CD4-positive, CD25-positive, alpha-beta regulatory T cell (primary cell): ENCODE measurements at places on chromosomes 2 and 18. TPM values are rescaled to one million over a fixed set of nuclear protein-coding genes. Genes with fewer than 3 reads are reported as not detected.

DNA sequence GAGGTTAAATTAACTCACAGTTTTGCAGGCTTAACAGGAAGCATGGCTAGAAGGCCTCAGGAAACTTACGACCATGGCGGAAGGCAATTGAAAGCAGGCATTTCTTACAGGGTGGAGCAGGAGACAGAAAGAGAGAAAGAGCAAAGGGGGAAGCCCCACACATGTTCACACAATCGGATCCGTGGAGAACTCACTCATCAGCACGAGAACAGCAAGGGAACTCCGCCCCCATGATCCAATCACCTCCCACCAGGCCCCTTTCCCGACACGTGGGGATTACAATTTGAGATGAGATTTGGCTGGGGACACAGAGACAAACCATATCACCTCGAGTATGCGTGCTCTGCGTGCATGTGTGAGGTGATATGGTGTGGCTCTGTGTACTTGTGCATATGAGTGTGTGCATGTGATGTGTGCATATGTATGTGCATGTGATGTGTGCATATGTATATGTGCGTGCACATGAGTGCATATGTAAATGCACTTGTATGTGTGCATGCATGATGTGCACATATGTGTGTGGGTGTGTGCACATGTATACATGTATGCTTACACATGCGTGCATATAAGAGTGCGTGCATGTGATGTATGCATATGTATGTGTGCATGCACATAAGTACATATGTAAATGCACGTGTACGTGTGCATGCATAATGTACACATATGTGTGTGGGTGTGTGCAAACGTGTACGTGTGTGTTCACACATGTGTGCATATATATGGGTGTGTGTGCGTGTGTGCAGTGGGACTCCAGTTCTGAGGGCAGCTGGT lies 108.7 kb upstream of the HDAC4 start:
- no peak for DNase-seq

DNA sequence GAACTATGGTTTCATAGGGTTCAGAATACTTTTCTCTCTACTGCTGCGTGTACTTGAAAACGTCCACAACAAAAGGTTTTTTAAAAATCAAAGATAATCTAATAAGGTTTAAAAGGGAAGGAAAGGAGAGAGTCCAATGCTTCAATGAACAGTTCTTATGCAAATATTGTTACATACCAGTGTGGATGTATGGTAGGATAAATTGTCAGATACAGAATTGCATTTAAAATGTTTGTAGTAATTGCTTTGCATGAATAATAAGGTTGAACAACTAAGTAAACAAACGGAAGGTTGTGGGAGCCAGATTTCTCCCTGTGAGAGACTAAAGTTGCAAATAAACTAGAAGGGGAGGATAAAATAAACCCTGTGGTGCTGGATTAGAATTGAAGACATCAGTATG lies 53.8 kb upstream of the RBBP8 start:
- DNase-seq: no peak

The DDX18 gene
- 120 TPM for total RNA-seq

GRCh38 chr2:37391711-37392110 lies 47.3 kb downstream of the QPCT start:
- no peak for DNase-seq

DNA sequence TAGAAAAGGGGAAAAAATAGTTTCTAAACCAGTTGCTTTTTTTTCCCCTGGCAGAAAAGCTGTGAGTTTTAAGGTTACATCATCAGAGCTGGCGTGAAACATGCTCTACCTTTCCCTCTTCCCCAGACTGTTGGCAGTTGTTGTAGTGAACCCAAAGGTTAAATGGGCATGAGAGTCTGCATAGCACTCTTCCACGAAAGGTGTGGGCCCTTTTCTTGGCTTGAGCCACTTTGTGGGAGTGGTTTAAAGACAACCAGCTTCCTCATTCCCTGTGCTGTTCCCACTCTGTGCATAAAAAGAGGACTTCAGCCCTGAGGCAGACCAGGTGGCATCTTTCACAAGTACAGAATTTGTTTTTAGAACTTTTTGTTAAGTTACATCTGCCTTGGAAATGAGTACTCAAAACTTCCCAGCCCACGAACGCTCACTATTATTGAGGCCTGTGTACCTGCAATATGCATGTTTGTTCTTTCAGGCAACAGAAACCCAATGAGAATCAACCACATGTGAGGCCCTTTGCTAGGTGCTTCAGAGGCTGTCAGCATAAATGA lies 243.8 kb downstream of the BABAM2 start:
- DNase-seq: peak; percentile 42

- DNase-seq: no peak
These were observed 3.9 kb downstream of the KCTD1 start for GRCh38 chr18:26544451-26544850.

DNA sequence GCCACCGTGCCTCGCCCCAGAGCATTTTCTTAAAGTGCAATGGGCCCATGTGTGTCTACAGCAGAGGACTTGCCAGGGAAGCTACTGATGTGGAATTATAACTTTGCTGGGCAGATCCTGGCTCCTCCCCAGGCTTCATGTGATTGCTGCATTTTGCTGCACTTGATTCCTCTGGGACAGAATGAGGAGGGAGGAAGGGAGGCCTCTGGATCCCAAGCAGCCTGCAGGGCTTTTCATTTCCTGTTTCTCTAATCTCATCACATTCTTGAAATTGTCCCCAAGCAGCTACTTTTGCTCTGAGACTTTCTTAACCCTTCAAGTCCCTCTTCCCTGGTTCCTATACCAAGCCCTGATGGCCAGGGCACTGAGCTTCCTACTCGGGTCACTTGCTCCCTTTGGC lies 134.4 kb upstream of the SEC11C start:
- DNase-seq: no peak

GRCh38 chr2:62216616-62217015 lies 20.7 kb downstream of the B3GNT2 start:
- no peak for DNase-seq

DNA sequence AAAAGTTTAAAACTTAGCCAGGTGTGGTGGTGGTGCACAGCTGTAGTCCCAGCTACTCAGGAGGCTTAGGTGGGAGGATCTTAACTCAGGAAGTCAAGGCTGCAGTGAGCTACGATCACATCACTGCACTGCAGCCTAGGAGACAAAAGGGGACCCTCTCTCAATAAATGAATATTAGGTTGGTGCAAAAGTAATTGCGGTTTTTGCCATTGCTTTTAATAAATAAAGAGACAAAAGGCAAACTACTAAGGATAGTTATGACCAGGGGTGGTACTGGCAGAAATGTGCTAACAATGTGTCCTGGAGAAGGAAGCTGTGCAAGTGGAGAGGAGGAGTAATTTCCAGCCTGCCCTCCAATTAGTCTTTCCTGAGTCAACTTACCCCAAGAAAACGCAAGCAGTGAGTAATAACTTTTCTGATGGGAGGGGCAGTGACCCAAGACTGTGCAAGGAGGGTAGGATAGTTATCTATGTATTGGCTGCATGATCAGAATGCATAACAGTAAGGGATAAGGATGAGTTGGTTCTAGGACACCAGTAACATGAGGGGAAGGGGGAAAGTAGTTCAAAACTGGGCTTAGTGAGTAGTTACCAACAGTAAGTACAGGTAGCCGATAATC lies 1.5 kb downstream of the EXOC6B start:
- DNase-seq: peak; percentile 13

DNA sequence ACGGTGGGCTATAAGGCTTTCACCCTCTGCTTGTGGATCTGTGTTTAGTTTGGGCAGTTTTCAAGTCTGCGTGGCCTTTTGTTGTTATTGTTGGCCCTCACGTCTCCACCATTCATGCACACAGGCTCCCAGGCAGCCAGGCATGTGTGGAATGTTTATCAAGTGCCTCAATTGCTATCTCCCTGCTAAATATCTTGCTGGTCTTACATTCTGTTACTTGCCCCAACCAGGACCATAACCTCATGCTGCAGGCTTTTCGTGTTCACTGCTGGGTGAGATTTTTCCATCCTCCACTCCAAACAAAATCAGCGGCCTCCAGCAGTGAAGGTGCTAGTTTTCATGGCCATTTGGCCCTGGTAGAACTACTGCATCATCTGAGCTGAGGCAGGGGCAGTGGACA lies 63.0 kb upstream of the DSC1 start:
- no peak for DNase-seq

DNA sequence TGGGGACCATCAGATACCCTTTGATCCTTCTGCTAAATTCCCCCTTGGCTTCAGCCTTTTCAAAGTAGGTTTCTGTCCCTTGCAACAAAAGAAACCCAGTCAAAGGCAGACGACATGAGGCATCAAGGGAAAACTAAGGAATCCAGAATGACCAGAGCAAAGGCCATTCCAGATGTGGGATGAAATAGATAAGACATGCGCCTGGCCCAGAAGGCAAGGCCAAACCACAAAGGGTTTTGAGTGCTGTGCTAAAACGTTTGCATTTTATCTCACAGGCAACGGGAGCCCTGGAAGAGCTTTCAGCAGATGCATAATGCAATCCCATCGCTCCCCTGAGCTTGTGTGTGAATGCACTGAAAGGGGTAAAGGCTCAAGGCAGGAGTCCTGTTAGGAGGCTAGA lies 17.7 kb downstream of the CXCR1 start:
- no peak for DNase-seq
